HFFc6 (cell line): ENCODE measurements at places on chromosomes 11 and 22. TPM values are rescaled to one million over a fixed set of nuclear protein-coding genes. Genes with fewer than 3 reads are reported as not detected.

OR52E2 gene
- not detected in 3 replicates for total RNA-seq

SOX10 gene
- not detected in 3 replicates for total RNA-seq

GRCh38 chr11:20117291-20117690, 43.0 kb downstream of the DBX1 start:
- no peak for DNase-seq

DNA sequence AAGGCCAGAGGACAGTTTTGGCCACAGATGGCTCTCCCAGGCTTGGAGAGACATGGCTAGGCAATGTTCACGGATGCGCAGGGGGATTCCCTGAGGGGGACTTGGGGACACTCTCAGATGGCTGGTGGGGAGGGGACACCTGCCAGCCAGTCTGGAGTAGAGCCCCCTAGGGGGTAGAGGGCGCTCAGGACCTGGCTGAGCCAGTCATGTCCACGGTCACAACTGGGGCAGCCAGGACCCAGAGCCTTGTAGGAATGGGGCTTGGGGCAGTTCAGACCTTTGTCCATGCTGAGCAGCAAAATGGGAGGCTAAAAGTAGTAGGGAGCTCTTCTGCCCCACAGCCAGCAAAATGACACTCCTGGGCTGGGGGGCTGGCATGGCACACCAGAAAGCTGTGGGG, 1.7 kb downstream of the CSDC2 start:
- DNase-seq, result no peak

GRCh38 chr11:130094614-130095013, 24.9 kb downstream of the APLP2 start:
- DNase-seq, result no peak

GRCh38 chr11:1567721-1568100, 4.4 kb downstream of the DUSP8 start:
- DNase-seq, result no peak

GRCh38 chr22:29060251-29060869, 1.3 kb downstream of the C22orf31 start:
- no peak for DNase-seq
